NCI-H2029 (cell line): ENCODE measurements at places on chromosomes 12 and 14.

- DNase-seq, result no peak
Measured at GRCh38 chr12:49776858-49777257, 35.5 kb downstream of the TMBIM6 start.

- no peak for DNase-seq
Measured at GRCh38 chr14:54589843-54590242, 22.9 kb downstream of the SAMD4A start.

- no peak for DNase-seq
Measured at GRCh38 chr14:101586531-101587430, 25.5 kb downstream of the DIO3 start.

DNA sequence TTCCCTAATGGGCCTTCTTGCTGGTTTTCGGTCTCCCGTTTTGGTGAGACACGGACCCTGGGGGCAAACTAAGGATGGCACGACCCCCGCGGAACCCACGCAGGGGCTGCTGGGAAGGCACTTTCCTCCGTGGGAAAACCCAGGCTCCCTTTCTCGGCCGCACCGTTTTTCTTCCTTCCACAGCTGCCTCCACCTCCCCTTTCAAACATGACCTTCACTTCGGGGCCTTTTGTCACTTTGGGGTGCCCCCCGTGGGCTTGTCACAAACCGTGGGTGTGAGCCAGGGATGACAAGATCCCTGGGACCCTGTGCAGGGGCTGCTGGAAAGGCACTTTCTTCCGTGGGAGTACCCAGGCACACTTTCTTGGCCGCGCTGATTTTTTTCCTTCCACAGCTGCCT lies 268.7 kb downstream of the ALG10 start:
- DNase-seq, result no peak

- DNase-seq, result no peak
Measured at GRCh38 chr14:53529519-53529918, 376.4 kb upstream of the DDHD1 start.

- DNase-seq, result no peak
Measured at GRCh38 chr14:49193332-49194065, 392.7 kb downstream of the RPS29 start.

DNA sequence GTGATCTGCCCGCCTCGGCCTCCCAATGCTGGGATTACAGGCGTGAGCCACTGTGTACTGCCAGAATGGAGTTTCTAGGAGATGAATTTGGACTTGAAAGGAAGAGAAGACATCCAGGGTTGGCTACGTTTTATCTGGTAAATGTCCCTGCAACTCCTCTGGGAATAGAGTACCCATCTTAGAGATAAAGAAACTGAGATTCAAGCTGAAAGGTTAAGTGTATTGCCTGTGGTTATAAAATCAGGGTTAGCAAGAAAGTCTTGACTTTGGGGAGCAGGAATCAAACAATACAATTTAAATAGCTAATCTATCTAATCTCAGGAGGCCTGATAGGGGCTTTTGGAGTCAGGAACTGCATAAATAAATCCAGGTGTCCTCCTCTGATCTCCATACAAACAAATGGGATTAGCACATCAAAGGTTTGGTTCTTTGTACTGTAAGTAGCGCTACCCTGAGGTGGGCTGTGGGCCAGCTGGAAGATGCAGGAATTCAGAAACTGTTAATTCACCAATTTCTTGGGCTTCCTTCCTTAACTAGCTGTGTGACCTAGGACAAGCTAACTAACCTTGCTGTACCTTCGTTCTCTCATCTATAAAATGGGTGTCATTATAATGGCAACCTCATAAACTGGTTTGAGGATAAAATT lies 45.1 kb downstream of the TBX3 start:
- DNase-seq, result no peak

DNA sequence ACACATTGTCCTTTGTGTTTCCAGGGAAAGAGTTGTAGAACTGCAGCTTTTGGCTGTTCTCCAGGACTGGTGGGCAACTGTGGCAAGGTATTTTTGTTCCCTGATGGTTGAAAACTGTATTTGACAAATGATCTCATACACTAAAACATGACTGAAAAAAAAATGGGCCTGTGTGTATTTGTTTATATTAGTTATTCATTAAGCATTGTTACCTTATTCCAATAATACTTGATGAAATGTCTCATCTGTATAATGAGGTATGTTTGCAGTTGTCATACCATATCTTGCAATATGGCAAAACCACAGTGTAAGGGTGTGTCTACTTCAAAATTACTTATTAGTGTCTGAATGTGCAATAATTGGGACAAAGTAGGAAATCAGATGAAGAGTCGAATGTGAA lies 479.4 kb upstream of the NOVA1 start:
- no peak for DNase-seq
